ENCODE measurements at places on chromosomes 7 and 10.
A peak's percentile ranks its signal among the peaks of the same experiment; 100 is the strongest.

DNA sequence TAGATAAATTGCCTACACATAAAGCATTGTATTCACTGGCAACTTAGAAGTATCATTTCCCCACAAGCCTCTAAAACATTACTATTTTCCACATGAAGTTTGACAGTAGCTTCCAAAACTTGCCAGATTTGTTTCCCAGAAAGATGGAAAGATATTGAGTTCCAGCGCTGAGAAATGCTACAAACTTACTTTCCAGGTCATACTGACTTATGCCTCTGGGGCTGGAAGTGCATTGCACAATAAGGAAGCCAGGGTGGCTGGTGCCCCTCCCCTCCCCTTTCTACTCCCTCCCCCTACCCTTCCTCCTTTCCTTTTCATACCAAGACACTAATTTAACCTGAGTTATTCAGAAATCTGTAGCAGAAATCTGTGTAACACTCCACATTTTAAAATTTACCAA is 212.6 kb downstream of the WDR37 start:
- DNase-seq = no peak

DNA sequence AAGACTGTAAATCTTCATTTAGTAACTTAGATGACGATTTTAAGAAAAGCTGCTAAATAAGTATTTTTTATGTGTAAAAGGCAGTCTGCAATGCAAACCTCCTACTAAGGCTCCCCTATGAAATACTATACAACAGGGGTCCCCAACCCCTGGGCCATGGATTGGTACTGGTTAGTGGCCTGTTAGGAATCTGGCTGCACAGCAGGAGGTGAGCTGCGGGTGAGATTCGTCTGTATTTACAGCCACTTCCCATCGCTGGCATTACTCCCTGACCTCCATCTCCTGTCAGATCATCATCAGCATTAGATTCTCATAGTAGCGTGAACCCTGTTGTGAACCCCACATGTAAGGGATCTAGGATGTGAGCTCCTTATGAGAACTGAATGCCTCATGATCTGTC is 580.4 kb downstream of the MAGI2 start:
- no peak for DNase-seq

DNA sequence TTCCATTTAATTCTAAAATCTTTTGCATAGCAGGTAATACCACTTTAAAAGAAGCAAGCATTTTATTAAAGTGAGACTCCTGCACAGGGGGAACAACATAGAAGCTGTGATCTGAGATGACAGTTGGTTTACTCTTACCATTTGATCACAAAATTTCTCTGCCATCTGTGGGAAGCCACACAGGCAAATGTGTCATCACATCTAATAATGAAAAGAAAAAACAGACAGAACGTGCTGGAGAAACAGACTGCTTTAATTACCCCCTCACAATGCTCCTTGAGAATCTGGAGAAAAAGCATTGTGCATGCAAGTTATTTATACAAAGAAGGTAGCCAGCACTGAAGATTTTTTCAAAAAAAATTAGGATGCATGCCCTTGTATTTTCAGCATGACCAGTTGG is 165.2 kb upstream of the PTER start:
- no peak for DNase-seq

GRCh38 chr10:119209035-119209735 is 1.8 kb downstream of the GRK5 start:
- peak; percentile 77 for DNase-seq

Measured in WERI-Rb-1 (cell line).